T-helper 2 cell (primary cell): ENCODE measurements at places on chromosomes 12 and 14.

DNA sequence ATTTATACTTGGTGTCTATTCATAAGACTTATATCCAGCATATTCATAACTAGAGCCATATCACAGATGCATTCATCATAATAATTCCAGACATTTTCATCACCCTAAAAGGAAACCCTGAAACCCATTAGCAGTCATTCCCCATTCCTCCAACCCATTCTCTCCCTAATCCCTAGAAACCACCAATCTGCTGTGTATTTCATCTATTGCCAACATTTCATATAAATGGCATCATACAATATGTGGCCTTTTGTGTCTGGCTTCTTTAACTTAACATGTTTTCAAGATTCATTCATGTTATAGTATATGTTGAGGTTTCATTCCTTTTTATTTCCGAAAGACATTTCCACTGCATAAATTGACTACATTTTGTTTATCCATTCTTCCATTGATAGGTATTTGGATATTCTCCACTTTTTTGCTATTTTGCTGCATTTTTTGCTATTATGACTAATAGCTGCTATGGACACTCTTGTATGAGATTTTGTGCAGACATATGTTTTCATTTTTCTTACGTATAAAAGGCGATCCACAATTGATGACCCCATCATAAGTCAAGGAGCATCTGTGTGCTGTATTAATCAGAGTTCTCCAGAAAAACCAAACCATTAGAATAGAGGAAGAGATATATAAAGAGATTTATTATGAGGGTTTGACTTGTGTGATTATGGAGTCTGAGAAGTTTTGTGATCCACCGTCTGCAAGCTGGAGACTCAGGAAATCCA lies 5.1 kb upstream of the OAS2 start:
- no peak for DNase-seq

DNA sequence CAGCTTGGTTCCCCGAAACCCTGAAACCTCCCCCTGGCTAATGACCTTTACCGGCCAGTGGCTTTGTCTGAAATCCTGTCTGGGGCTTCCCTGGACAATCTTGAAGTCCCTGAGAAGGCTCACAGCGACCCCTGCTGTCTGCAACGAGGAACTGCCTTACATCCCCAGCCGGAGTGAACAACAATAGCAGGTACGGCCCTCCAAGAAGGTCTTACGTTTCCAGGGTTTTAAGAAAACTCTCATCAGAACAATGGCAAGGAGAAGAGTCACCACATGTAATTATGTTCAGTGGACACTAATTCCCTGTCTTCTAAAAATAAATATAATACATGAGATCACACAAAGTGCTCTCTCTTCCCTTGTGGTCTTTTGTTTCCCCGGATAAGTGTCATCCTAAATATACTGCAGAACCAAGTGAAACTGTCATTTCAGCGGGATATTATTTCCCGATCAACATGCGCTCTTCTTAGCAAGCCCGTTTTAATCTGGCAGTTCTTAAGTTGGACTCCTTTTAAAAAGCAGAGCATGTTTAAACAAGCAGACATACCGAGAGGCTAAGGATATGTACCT lies 53.3 kb downstream of the RBM19 start:
- no peak for DNase-seq

GRCh38 chr12:121162384-121162783 lies 29.7 kb downstream of the P2RX7 start:
- DNase-seq = no peak

DNA sequence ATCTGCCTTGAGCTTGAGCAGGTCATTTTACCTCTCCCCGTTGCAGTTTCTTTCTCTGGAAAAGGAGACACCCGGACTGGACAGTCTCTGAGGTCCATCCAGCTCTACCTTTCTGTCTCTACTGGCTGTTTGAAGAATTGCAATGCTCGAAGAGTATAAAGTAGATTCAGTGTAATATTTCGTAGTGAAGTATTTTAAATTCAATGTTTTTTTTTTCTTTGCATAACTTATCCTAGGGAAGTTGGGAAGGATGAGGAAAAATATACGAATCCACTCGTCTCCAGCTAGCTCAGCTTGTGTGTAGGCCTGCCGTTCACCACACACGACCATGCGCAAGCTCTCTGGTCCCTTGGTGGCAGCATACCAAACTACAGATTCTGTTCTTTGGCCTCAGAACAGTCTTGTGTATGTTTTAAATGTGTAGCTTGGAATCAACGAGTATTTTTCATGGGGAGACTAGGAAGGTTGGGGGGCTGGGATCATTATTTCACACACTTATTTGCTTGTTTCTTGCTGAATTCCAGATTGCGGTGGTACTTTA lies 307.9 kb downstream of the CACNA1C start:
- DNase-seq = no peak

GRCh38 chr12:75853626-75854025 lies 177.9 kb downstream of the PHLDA1 start:
- no peak for DNase-seq

DNA sequence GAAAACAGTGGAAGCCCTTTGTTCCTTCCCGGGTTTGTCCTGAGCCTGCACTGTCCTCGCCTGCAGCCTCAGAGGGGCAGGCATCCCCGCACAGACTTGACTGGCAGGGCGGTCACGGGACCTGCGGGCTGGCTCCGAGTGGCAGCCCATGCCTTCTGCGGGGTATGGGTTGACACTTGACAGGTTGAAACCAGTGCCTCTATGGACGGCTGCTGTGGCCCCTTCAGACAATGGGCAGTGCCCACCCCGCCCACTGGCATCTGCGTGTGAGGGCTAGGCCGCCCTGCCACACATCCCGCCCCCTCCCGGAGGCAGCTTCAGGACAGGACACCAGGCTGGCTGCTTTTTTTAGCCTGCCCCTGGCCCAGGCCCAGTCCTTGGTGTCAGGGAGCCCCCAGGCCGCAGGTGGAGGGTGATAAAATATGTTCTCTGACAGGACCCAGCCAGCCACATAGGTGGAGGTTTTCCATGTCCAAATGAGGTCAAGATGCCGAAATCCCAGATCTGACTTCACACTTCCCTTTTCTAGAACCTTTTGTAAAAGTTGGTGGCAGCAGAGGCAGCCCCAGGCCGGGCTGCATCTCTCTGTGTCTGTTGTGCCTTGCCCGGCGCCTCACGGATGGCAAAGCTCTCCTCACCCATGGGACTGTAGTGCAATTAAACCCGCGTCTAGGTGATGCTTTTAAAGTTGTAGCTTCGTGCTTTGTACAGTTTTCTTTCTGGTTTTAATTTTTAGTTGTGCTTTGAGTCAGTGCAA lies 10.0 kb downstream of the ANKRD9 start:
- no peak for DNase-seq
